HuH-7.5 (cell line): ENCODE measurements at places on chromosomes 12 and 14.

GRCh38 chr12:56236091-56236490 is 6.2 kb downstream of the SLC39A5 start:
- DNase-seq: no peak

GRCh38 chr12:132651444-132652100 is 33.0 kb downstream of the P2RX2 start:
- no peak for DNase-seq

GRCh38 chr14:54713379-54713778 is 146.5 kb downstream of the SAMD4A start:
- no peak for DNase-seq

DNA sequence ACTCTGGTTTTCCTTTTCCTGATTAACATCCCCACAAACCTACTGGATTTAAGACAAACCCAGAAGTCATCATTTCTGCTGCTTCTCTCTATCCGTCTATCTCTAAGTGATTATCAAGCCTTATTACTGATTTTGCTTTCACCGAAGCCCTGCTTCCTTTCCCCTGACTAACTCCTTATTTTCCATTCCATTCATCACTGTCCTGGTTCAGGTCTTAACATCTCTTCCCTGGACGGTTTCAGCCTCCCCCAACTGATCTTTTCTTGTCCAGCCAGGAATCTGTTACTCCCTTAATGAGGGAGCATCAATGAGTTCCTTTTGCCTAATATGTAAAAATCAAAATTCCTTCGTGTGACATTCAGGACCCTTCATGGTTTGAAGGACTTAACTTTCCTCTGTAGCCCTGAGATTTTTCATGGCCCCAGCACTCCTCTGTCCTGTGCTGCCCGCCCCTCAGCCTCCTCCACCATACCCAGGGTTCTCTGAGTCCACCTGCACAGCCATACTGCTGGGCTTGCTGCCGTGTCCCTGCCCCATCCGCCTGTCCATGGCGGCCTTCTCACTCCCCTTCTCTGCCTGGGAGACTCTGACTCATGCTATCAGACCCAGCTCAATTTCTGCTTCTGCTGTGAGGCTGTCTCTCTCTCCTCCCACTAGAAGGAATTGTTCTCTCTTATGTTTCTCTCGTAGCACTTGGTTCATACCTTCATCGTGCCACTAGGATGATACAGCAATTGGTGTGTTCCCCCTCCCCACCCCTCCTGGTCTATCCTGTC is 167.8 kb upstream of the HIF1A start:
- DNase-seq: no peak

DNA sequence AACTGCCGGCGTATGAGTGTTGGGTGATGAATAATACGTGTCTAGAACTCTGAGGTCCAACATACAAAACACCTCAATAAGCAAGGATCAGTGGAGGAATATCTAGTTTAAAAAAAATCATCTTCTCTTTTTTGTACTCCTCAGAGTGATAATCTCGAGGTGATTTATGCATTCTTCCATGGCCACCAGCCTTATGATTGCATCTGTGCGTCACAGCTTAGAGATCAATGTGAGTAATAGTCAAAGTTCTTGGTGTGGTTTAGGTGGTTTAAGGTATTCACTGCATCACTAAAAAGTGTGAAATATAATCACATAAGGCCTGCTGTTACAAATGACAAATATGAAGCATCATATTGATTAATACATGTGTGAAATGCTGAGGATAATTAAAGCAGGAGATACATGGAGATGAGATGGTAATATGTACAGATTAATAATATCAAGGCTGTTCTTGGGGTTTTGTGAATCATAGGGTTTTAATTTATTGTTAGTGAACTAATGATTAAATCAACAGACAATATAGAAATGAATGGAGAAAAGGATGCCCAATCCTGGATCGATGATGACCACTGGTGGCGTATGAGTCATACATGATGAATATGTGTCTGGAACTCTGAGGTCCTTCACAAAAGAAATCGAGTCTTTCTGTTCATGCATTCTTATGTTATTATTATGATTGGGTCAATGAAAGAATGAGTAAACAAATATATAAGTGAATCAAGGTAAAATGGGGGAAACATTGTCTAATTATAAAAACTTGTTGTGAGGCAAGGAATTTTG is 68.8 kb upstream of the RTL1 start:
- DNase-seq: no peak

GRCh38 chr14:24843494-24843893 is 206.5 kb downstream of the STXBP6 start:
- DNase-seq: no peak

DNA sequence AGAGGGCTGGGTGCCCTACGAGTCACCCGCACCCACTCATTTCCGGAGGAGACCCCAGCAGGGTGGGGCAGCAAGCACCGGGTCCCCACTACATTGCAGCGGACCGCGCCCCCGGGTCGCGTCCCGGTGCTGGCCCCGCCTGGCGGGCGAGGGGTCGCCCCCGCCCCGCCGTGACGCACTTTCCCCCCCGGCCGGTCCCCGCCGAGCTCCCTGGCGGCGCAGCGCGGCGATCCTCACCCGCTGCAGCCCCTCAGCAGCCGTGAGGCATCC is 106.1 kb downstream of the PRICKLE1 start:
- no peak for DNase-seq

GRCh38 chr12:98847242-98847641 is 202.2 kb downstream of the APAF1 start:
- no peak for DNase-seq

DNA sequence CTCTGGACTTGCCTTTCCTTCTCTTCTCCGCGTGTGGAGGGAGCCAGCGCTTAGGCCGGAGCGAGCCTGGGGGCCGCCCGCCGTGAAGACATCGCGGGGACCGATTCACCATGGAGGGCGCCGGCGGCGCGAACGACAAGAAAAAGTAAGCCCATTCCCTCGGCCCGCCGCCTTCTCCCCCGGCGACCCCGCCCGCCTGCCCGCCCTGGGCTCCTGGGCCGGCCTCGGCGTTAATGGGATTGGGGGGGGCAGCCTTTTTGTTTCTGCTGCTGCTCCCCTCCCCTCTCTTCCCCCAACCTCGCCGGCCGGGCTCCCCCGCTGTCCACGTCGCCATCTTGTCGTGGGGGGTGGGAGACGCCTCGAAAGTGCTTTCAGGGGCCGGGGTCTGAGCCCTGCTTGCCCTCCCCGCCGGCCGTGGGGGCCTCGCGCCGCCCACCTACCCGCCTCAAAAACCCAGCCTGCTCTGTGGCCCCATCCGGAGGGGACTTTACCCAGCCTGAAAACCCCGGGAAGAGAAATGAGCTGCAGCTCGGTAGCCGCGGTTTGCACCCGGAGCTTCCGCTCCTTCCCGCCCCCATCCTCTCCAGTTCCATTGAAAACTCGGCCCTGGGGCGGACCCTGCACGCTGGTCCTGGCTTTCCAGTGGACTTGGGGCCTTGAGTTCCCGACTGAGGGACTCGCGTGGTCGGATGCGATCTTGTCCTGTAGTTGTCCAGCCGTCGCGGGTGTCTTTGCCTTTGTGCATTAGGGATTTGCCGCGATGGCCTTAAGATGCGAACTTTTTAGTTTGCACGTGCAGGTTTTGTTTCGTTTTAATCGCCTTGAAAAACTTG is 598 bp downstream of the HIF1A start:
- DNase-seq: peak; percentile 22

DNA sequence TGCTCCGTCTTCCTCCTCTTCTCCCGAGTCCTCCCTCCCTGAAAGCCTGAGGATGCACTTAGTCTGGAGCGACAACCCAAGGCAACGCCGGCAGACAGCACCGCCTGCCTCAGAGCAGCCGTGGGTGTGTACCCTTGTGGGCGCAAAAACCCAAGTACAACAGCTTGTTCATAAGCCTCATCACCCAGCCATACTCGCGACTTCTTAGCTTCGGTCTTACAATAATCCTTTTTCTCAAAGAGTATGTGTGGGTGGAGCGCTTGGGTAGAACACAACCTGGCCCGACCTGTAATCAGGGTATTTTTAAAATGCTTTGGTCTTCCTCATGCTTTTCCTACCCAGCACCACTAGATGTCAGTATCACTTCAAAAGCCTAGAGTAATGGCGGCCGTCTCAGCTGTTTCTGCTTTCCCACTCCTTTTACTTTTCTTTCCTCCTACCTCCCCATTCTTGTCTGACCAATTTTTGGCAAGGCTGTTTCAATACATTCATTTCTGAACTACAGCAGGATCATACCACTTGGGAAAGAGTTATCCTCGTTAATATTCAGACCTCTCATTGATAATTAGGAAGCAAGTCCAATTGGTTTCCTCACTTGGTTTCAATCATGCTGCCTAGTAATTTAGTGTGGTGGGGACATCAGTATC is 198.9 kb downstream of the EPS8 start:
- peak; percentile 38 for DNase-seq

DNA sequence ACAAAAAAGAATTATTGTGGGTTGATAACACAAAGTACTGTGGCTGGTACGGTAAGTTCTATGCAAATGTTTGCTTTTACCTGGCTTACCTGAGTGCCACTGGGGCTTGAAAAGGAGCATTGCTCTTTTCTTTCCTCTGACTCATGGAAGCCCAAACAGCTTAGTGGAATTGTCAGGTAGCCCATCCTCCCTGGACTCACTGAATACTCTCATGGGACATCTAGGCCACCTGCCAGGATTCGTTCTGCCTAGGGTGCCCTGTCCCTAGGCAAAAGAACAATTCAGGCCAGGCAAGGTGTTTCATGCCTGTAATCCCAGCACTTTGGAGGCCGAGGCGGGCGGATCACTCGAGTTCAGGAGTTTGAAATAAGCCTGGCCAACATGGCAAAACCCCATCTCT is 22.5 kb upstream of the YAF2 start:
- DNase-seq: no peak

- no peak for DNase-seq
Measured at GRCh38 chr14:87989956-87990299, 3.1 kb downstream of the GALC start.

DNA sequence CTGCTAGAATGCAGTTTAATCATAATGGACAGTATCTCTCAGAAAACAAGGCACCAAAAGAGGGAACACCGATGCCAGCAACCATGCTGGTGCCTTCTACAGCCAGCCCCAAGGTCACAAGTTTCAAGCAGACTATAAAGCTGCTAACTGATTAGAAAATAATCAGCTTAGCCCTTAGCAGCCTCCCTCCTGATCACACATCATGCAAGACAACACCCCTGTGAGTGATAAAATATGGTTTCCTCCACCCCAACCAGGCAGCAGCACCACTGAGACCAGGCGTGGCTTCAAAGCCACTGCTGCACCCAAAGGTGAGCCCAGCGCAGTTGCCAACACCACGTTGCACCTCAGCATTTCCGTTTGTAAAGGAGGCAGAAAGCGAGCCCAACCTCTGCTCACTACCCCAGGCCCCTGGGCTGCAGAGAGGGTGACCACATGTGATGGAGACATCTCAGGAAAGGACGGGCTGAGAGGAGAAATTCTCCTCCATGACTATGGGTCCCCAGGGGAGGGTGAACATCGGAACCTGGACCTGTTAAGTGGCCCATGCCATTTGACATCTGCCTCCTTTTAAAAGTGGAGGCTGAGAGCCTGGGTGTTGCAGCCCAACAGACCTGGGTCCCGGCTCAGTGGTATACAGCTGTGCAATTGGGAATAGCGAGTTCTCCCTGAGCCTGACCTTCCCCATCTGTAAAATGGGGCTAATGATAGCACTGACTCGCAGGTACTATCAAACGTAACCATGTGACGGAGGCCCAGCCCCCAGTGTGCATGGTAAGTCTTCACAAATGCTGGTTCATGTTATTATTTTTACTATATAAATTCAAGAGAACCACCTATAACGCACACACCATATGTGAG is 11.5 kb downstream of the ZFP36L1 start:
- no peak for DNase-seq

DNA sequence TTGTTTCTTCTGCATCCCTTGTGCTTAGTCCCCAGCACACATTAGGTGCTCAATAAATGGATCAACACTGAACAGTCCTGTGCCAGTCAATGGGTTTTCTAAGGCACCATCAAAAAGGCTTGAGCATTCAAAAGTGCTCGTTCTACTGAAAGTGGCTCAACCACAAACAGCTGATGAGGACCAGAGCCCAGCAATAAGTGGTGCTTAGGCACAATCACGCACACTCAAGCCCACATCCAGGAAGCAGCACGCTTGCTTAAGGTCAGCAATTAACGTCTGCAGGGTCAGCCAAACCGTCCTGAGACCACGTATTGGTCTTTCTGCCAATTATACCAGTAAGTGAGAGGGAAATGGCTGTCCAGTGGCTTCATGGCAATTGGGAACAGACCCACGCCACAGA is 56.5 kb downstream of the PRIMA1 start:
- DNase-seq: no peak
